ENCODE measurements at places on chromosomes 5 and 9.
A peak's percentile ranks its signal among the peaks of the same experiment; 100 is the strongest.

GRCh38 chr5:179373961-179374505 lies 28.8 kb upstream of the ADAMTS2 start:
- DNase-seq = no peak

- peak; percentile 67 for DNase-seq
Measured at GRCh38 chr9:99085949-99086948, 18.7 kb upstream of the TGFBR1 start.

GRCh38 chr9:126773004-126773607 lies 31.7 kb upstream of the ZBTB43 start:
- DNase-seq = no peak

- no peak for DNase-seq
Measured at GRCh38 chr9:127170652-127171051, 48.2 kb upstream of the ANGPTL2 start.

- peak; percentile 86 for DNase-seq
Measured at GRCh38 chr9:129486756-129487657, 133.9 kb downstream of the C9orf50 start.

GRCh38 chr9:34399729-34400128 lies 23.0 kb upstream of the MYORG start:
- no peak for DNase-seq

DNA sequence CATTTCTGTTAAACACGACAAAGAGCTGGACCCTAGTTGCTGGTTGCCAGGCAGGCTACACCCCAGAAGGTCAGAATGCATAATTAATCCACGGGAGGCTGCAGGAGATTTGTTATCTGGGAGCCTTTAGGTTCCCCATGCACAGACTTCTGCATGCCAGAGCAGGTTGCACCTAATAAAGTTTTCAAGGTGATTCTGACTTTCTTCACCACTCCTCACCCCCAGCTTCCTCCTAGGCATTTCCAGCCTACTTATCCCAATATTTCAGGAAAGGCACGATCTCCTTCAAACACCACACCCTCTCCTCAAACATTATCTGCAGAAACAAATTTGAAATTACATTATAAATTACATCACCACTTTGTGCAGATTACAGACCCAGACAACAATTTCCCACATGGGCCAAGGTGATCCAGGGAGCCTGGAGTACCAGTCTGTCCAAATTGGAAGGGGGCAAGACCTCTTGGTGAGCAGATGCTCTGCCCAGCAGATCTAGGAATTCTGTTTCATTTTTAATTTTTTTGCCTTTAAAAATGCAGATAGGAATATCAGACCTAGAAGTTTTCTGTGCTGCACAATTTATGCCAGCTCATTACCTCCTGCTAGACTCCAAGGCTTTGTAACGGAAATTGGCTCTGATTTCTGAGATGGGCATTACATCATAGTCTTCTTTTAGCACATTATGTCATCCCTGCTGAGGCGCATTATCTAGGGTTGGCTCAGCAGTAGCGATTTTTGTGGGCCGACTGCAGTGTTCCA lies 363.4 kb upstream of the SLC30A5 start:
- DNase-seq = peak; percentile 78
